Muscle of leg (tissue), 16 donors: ENCODE measurements at places on chromosomes 1 and 21.

DNA sequence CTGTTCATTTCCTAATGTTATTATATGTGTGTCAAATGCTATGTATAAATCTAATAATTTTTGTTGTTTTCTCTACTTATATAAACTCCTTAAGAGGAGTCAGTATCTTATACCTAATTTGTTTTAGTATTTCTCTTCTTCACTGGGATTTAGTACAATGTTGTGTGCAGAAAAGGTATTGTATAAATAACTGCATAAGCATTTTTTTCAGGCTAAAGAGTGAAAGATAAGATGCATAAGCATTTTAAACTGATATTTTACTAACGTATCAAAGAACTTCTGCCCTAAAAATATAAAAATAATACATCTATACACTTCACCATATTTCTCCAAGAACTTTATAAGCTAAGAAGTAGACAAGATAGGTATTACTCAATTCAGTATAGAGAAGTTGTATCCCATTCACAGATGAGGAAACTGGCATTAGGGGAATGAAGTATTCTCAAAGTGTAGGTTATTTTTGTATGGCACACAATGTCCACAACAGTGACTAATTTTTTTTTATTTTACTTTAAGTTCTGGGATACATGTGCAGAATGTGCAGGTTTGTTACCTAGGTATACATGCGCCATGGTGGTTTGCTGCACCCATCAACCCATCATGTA is 59.3 kb downstream of the NUP210L start:
- DNase-seq: no peak

GRCh38 chr1:38489844-38490270 is 369.7 kb downstream of the RRAGC start:
- DNase-seq: no peak

DNA sequence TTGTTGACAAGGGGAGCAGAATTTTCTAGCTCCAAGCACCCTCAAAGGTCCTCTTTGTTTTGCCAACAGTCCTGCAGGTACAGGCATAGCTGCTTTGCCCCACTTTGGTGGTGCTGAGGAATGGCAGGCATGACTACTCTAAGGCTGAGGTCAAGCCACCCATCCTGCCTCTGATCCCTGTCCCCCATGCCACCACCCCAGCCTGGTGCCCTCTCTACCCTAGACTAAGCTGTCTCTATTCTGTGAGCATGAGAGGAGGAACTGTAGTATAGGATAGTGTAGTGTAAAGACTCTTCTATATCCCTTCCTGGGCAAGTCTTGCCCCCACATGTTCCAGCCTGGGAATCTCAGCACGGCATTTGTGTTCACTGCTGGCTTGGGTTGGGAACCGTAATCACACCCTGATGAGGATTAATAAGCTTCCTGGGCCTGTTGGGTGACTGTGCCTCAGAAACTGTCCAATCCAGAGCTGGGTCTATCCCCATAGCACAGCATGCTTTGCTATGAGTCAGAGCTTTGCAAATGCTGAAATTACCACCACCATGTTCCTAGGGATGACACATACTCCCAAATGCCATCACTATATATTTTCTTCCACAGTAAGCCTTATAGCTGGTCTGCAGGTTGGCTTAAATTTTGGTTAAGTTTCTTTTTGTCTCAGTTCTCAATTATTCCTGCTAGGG is 105.7 kb upstream of the PPP2R5A start:
- DNase-seq: no peak

DNA sequence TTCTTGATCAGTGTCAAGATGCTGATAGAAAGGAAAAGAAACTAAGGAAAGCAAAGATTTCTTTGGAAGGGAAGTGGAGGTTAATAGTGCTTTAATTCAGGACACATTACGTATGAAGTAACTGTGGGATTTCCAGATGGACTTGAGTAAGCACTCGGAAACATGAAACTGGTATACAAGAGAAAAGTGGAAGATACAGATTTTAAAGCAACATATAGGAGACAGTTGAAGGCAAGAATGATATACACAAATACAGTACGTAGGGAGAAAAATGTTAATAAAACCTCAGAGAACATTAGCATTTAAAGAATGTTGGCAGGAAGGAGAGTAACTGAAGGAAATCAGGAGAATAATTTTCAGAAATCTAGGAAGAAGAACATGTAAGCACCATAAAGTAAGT is 730.9 kb upstream of the ADGRL2 start:
- peak; percentile 29 for DNase-seq

- DNase-seq: no peak
These were observed 57.7 kb downstream of the PRRX1 start for GRCh38 chr1:170721621-170722020.

GRCh38 chr1:199743227-199743626 is 284.3 kb upstream of the NR5A2 start:
- DNase-seq: no peak

GRCh38 chr1:149962039-149962647 is 25.5 kb upstream of the MTMR11 start:
- peak; percentile 86 for DNase-seq

- DNase-seq: peak; percentile 68
These were observed 43.7 kb upstream of the EPS8L3 start for GRCh38 chr1:109807402-109807801.

DNA sequence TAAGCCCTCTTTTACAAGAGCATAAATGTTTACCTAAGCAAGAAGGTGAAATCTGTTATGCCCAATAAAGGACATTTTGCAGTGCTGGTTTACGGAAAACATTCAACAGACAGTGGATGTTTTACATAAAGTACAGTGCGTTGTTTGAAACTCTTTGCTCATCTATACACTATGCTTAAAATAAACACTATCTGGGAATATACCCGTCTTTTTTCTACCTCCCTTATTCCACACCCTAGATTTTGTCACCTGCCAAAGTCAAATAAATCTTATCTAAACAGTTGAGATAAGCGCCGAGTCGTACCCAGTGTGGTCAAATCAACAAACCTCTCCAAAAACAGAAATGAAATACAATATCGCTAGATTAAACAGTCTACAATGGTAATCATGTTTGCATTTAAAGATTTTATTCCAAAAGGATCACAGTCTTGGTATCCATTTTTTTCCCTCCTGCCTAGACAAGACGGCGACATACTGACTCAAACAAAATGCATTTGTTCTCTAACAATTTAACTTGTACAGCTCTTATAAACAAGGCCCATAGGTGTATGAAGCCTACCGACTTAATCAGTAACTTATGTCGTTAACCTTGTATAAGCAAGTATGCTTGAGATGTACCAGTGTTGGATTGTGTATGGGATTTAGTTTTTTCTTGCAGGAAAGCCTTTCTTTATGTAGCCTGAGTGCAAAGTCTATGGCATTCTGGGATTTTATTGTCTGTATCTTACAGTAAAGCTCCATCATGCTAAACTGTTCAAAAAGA is 189.1 kb downstream of the FMN2 start:
- no peak for DNase-seq

DNA sequence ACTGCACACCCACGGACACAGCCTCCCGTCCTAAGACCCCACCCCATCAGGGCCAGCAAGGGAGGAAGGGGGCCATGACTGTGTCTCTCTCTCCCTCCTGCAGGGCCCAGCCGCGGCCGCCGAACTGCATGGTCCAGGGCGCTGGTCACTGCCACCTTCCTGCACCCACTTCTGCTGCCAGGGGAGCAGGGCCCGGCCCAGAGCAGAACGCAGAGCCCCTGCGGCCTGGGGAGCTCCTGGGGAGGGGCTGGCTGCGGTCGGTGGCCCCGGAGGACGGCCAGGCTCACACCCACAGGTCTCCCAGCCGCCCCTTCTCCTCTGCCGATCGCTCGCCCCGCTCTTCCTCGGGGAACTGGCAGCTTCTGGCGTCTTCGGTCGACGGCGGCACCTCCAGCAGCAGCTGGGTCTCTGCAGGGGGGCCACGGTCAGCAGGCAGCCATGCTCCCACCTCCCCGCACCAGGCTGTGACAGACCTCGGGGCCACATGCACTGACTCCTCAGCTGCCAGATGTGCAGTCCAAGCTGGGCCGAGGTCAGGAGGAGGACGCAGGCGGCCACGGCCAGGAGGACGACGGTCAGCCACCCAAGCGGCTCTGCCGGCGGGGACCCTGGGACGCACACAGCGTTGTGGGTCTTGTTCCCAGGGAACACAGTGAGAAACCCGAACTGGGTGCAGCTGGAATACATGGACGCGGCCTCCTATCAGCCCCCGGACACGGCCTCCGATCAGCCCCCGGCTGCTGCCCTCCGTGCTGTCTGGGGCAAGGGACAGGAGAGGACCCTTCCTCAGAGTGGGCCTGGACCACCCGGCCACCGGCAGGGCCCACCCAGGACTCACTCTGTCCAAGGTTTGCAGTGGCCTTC is 2.6 kb downstream of the TNFRSF18 start:
- DNase-seq: no peak

DNA sequence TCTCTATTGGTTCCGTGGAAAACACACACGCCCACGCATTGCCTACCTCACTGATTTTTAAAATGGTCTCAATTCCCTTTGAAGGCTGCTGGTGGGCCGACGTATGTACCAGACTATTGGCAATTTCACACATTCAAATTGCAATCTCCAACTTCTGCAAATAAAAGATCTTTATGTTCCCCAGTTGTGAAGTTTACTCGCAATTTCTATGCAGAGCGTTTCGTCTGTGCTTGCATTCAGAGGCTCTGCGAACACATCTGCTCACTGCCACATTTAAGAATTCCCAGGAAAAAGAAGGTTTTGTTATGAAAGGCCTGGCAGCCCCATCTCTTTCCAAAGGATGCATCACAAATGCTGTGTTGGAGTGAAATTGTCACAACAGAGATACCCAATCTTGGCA is 288.0 kb upstream of the KAZN start:
- no peak for DNase-seq

GRCh38 chr1:51131185-51131584 is 29.2 kb downstream of the C1orf185 start:
- no peak for DNase-seq

DNA sequence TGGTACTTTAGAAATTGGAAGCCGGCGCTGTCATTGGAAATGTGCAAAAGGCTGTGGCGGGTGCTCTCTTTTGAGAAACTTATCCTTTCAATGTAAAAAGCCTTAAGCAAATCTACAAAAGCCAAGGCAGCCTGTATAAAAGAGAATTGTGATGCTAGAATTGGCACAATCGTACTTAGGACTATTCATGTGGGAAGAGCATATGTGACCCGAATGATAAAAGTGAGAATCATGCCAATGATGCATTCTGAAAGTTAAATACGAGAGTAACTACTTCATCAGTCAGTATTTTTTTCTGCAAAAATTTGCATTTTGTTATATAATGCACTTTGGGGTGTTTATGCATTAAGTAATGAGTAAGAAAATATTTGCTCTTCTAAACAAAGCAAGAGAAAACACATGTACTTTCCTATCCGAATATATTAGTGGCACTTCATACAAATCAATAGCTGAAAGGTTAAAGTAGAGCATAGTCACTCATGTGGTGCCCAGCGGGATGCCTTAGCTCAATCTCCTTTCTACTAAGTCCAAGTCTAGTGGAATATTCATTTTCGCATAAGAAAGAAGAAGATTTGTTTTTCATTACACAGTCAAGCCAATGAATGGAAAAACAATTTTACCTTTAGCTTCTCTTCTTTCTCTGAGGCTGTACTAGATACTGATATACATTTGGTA is 1256.6 kb upstream of the B3GALT2 start:
- DNase-seq: peak; percentile 1
